ENCODE measurements at places on chromosomes 3 and 15. TPM values are rescaled to one million over a fixed set of nuclear protein-coding genes. Genes with fewer than 3 reads are reported as not detected.

CCK gene
- total RNA-seq: not detected

TM4SF4 gene
- total RNA-seq: not detected

SLC27A2 gene
- total RNA-seq: not detected

LMAN1L gene
- not detected for total RNA-seq

SLC9C1 gene
- 0.09 TPM for total RNA-seq

CTXND1 gene
- not detected for total RNA-seq

SNX22 gene
- total RNA-seq: 0.28 TPM

IL12A gene
- total RNA-seq: 0.47 TPM

SCN11A gene
- 0.09 TPM for total RNA-seq

TIMP4 gene
- 0.09 TPM for total RNA-seq

DUOXA2 gene
- total RNA-seq: not detected

C3orf49 gene
- not detected for total RNA-seq

MEX3B gene
- 12.4 TPM for total RNA-seq

PAK2 gene
- total RNA-seq: 49.3 TPM

ICE2 gene
- total RNA-seq: 29.6 TPM

GNB5 gene
- total RNA-seq: 20.8 TPM

TAGLN3 gene
- total RNA-seq: not detected

THPO gene
- total RNA-seq: not detected

KBTBD12 gene
- total RNA-seq: not detected

GOLGA8M gene
- total RNA-seq: 0.09 TPM

CHRM5 gene
- total RNA-seq: under 0.01 TPM

MESP2 gene
- 0.18 TPM for total RNA-seq

P2RY14 gene
- total RNA-seq: not detected

COL8A1 gene
- total RNA-seq: 686 TPM

TNFSF10 gene
- 36.7 TPM for total RNA-seq

CPN2 gene
- total RNA-seq: not detected

THOC7 gene
- total RNA-seq: 36.1 TPM

ANKRD63 gene
- total RNA-seq: 0.09 TPM

UMPS gene
- 35.9 TPM for total RNA-seq

SQOR gene
- 46.6 TPM for total RNA-seq

ITIH1 gene
- not detected for total RNA-seq

GOLGA8T gene
- not detected for total RNA-seq

HERC2 gene
- 63.6 TPM for total RNA-seq

NDN gene
- 22.9 TPM for total RNA-seq

ACAD9 gene
- total RNA-seq: 34.9 TPM

CLDN16 gene
- total RNA-seq: under 0.01 TPM

ATP13A5 gene
- total RNA-seq: not detected

DUOX1 gene
- total RNA-seq: not detected

EPHA6 gene
- not detected for total RNA-seq
